Ureter (tissue), 1 donor: ENCODE measurements at places on chromosomes 6 and 20. TPM values are rescaled to one million over a fixed set of nuclear protein-coding genes. Genes with fewer than 3 reads are reported as not detected.

GRCh38 chr20:62728028-62728780 lies 19.6 kb downstream of the NTSR1 start:
- no peak for DNase-seq

- no peak for DNase-seq
These were observed 40.0 kb downstream of the SF3B5 start for GRCh38 chr6:144055121-144055931.

DNA sequence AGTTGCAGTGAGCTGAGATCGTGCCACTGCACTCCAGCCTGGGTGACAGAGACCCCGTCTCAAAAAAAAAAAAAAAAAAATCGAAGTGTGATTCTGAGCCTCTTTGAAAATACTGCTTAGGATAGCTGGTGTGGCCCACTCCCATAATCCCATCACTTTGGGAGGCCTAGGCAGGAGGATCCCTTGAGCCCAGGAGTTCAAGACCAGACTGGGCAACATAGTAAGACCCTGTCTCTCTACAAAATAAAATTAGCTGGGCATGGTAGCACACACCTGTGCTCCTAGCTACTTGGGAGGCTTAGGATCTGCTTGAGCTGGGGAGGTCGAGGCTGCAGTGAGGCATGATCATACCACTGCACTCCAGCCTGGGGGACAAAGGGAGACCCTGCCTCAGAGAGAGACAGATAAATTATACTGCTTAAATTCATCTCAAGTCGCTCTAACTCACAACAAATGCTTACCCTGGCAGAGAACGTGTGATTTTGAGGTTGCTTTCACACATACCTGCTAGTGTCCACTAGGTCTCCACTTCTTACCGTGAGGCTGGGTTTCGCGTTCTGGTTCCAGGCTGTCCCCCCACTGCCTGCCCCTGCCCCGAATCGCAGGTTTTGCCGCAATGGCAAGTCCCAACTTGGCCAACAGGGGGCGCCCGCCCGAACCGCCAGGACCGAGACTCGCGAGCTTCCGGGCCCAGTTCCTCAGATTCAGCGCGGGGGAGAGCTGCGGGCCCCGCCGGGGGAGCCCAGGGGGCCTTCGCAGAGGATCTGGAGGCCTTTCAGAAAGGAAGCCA lies 12.3 kb upstream of the TMC2 start:
- peak; percentile 92 for DNase-seq

Gene BPIFB6
- not detected for total RNA-seq
